Tongue (tissue), 3 donors: ENCODE measurements at places on chromosomes 6 and 20. TPM values are rescaled to one million over a fixed set of nuclear protein-coding genes. Genes with fewer than 3 reads are reported as not detected.

Gene GSTA3
- total RNA-seq, result not detected

Gene WASF1
- total RNA-seq, result 11.8 TPM

Gene CAP2
- total RNA-seq, result 69.1 TPM

Gene SHLD1
- 3.5 TPM for total RNA-seq

Gene SPATS1
- not detected for total RNA-seq

Gene TOX2
- 0.51 TPM for total RNA-seq

Gene MCCD1
- total RNA-seq, result not detected

- DNase-seq, result no peak
Observed at GRCh38 chr6:149896491-149896890, 1.4 kb downstream of the RAET1E start.

GRCh38 chr20:49687595-49688567, 25.8 kb downstream of the B4GALT5 start:
- no peak for DNase-seq

- DNase-seq, result no peak
Observed at GRCh38 chr20:39155971-39156370, 193.8 kb downstream of the DHX35 start.

DNA sequence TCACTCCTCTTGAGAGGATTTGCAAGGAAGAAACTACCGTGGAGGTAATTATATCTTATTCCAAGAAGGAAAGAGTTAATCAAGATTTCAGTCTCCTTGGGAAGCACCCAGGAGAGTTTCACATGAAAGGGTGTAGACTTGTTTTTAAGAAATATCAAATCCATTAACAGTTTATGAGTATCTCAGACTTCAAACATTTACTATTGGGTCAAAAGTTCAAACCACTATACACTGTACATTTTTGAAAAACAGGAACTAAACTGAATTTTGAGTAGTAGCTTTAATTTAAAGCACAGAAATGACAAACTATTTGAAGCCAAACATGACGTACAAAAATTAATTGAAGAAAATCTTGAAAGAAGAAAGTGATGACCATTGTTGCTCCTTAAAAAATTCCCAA, 164.0 kb downstream of the FOXC1 start:
- no peak for DNase-seq

DNA sequence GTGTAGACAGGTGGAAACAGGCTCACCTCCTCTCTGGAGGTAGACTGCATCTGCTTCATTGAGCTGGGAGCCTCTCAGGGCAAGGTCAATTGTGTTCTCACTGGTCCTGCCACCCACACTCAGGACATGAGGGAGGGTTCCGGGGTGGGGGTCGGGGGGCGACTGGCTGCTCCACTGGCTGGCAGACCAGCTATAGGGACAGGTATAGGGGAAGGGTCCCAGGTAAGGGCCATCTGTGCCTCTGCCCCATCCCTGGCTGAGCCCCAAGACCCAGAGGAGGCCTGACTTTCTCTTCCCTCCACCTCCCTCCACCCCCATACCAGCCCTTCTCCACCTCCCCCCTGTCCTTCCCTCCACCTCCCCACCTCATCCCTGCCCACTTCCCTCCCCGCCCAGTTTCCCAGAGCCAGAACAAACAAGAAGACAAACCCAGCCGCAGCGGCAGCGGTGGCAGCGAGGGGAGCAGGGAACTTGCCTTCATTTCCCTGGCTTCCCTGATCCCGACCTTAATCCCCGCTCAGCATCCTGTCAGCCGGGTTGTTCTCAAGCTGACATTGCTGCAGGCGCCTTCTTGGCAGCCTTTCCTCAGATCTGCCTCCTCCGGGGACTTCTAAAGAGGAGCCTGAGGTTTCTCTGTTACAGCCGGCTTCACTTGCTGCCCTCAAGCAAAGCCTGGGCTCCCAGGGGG, 18.3 kb upstream of the FOXP4 start:
- peak; percentile 67 for DNase-seq

DNA sequence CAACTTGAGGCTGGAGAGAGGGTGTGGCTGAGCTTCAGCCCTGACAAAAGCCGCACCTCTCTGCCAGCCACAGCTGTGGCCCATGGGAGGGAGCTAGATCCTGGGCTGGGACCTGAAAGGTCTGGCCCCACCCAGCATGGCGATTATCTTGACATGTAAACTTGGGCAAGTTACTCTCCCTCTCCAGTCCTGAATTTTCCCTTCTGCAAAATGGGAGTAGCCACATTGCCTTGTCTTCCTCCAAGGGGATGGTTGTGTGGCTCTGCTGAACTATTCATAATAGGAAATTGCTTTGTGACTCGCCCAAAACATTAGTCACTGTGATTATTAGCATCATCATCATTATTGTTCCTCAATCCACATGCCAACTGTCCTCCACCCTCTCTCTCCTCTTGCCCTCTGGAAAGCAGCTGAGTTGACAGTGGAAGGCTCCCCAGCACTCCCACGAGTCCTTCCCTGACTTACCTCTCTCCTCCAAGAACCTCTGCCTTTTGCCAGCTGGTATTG, 23.0 kb upstream of the RBPJL start:
- no peak for DNase-seq

- peak; percentile 73 for DNase-seq
Observed at GRCh38 chr6:120278689-120279396, 929.3 kb upstream of the MAN1A1 start.

DNA sequence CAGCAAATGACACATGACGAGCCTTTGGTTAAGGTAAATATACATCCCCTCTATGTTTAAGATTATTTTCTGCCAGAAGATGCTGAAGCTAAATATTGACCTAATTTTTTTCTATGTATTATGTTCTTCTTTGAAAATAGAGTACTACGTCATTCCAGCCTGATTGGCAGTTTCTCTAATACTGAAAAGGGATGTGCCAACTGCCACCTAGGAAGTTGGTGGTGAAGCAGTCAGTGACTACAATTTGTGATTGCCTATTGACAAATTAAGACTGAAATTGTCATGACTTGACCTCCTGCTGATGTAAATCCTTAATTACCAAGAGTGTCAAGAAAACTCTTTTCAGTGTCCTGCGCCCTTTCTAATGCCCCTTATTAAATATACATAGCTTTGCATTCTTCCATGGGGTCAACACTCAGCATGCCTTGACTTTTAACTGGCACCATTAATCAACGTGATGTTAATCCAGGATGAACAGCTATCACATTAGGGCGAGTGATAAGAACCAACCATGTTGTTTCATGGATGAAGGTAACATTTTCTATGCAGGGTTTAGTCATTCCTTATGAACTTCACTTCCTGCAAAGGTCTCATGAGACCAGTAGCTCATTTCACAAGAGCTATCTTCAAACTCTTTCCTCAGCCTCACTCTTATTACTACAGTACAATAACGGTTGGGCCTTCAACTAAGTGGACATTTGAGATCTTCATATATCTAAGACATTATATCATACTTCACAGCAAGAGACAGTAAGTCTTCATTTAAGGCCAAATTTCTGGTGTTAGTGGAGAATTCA, 22.5 kb upstream of the SGK1 start:
- no peak for DNase-seq

GRCh38 chr6:133710826-133711225, 178.1 kb upstream of the TCF21 start:
- DNase-seq, result no peak
